ENCODE measurements at places on chromosomes 16 and 17.

- DNase-seq: no peak
These were observed 14.7 kb downstream of the PHB1 start for GRCh38 chr17:49399995-49400394.

DNA sequence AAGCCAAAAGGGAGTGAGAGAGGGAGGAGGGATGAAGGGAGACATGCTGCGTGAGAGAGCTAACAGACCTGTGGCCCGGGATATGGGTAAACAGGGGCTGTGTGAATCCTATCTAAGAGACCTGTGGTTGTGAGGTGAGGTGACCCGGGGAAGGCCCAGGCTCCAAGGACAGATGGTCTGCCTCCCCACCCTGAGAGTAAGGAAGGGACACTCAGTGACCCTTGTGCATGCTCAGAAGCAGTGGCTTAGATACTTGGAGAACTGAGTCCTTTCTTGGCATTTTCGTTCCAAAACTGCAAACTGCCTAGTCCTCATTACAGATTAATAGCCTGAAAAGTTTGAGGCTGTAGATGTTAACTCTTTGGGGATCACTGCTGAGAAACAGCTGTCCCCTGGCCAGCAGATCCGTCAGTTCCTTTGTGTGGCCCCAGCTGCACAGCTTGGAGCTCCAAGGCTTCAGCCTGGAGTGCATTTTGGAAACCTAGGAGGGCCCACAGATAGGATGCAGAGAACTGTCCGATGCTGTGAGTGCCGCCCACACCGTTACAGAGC, 121.6 kb downstream of the SMG6 start:
- DNase-seq: no peak

DNA sequence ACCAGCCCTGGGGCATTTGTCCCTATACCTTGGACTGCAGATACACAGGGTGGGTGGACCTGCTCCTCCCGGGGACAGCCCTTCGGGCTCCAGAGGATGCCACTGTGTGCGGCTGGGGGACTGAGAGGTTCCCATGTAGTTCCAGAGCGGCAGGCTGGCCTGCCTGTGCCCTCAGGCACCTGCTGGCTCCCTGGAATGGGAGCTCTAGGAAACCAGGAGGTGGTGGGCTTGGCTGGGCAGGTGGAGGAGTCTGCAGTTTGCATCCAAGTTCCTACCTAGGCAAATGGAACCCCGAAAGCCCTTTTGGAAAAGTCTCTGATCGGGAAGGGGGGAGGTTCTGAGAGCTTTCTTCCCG, 982 bp downstream of the DBNDD1 start:
- no peak for DNase-seq

GRCh38 chr17:57462007-57462579, 205.8 kb downstream of the MSI2 start:
- no peak for DNase-seq

- DNase-seq: no peak
These were observed 22.6 kb downstream of the MXRA7 start for GRCh38 chr17:76688165-76688622.

DNA sequence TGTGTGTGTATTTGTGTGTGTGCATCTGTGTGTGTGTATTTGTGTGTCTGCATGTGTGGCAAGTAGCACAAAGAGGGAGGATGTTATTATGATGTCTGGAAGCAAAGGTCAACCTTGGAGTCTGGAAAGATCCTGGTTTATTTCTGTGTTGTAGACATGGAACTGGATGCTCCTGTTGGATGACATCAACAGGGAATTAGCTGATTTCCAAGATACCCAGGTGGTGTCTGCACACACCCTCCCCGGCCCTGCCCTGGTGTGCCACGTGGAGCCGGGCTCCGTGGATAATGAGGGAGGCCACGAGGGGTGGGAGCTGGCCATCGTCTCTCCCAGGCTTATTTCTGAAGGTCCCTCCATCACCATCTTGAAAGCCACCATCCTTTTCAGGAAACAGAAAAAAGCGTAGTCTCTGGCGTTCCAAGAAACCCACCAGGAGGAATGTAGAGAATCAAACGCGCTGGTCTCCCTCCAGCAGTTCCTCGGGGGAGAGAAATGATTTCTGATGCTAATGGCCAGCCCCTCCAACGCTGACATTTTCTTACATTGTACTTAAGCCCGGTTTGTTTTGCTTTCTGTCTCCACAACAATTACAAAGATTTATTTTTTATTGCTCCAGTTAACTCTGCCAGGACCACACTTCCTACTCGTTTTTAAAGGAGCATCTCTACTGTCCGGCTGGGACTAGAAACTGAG, 93.3 kb downstream of the FOXL1 start:
- DNase-seq: no peak

- no peak for DNase-seq
These were observed 200.5 kb upstream of the NLRP1 start for GRCh38 chr17:5784791-5785190.

DNA sequence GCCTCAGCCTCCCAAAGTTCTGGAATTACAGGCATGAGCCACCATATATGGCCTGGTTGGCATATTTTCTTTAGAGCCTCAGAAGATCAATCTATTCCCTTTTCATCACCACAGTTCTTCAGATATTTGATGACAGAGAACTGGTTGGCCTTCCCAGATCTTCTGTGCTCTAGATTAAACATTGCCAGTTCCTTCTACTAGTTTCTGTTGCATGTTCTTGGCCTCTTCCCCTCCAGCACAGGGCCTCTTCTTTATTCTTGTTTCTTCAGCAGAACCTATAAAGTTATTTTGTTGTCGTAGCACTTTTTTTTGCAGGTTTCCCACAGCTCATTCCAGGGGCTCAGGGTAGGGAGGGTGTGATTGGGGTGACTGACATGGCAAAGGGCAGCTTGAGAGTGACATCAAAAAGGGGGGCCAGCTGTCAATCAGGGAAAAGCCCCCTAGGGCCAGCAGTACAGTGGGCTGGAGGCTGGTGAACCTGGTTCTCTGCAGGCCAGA, 9.3 kb downstream of the CHD9 start:
- DNase-seq: no peak

- no peak for DNase-seq
These were observed 77.0 kb downstream of the CACNG1 start for GRCh38 chr17:67121316-67121891.

DNA sequence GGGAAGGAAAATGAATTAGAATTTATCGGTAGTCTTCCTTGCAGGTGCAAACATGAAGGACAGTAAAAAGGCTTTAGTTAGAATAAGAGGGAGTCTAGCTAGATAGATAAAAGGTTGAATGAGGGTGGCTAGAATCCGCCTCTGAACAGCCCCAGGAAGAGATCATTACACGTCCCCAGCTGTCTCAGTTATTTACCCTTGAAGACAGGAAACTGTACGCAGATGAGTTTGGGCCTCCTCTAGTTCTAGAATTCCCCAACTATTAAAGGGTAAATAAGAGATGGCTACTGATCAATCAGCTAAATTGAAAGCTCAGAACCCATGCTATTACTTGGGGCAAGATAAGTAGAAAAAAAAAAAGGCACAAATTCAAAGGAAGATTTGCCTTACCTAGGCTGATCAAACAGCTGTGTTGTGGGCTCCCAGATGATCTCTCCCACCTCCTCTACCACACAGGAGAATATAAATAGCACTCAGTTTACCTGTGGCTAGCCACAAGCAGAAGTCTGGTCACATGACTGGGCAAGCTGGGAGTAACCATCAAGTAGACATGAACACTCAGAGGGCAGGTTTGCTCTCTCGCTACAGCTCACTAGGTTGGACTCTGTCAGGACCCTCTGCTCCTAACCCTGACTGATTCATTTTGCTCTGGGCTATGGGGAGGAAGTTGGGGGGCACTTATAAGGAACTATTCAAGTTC, 17.0 kb downstream of the FAM117A start:
- no peak for DNase-seq

GRCh38 chr17:55527540-55528118, 16.4 kb upstream of the SMIM36 start:
- no peak for DNase-seq

GRCh38 chr16:54931120-54932014, 702 bp downstream of the IRX5 start:
- DNase-seq: no peak

GRCh38 chr17:82230609-82231311, 1.9 kb downstream of the SLC16A3 start:
- DNase-seq: no peak

- DNase-seq: no peak
These were observed 176.2 kb upstream of the FOXF1 start for GRCh38 chr16:86334079-86334635.

GRCh38 chr17:74083321-74083720, 120.2 kb upstream of the RPL38 start:
- no peak for DNase-seq

DNA sequence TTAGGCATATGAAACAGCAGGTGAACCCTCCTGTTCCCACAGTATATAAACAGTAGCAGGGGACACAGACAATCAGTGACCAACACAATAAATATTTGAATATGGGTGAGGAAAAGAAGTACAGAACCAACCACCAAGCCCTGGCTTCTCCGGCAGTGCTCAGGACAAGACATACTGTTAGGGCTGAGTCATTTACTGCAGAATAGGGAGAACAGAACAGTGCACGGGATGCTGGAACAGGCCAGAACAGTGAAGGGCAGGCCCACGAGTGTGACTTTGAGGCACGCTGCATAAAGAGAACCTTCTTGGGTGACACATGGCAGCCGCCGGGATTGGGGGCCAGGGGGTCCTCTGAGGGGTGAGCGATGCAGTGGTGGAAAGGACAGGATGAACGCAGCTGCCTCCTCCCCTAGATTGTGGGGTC, 160.4 kb downstream of the CMIP start:
- DNase-seq: no peak

GRCh38 chr16:87201052-87201451, 116.1 kb downstream of the C16orf95 start:
- DNase-seq: no peak

DNA sequence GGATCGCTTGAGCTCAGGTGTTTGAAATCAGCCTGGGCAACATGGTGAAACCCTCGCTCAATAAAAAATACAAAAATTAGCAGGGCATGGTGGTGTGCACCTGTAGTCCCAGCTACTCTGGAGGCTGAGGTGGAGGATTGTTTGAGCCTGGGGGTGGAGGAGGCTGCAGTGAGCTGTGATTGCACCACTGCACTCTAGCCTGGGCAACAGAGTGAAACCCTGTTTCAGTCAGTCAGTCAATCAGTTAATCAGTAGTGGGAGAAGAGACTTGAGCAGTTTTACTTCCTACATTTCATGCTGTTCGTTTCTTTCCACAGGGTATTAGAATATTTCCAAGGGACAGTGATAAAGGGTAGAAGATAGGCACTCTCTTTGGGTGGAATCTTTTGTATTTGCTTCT, 8.8 kb downstream of the MAP3K3 start:
- no peak for DNase-seq

- DNase-seq: no peak
These were observed 21.2 kb downstream of the USP43 start for GRCh38 chr17:9666461-9667050.

DNA sequence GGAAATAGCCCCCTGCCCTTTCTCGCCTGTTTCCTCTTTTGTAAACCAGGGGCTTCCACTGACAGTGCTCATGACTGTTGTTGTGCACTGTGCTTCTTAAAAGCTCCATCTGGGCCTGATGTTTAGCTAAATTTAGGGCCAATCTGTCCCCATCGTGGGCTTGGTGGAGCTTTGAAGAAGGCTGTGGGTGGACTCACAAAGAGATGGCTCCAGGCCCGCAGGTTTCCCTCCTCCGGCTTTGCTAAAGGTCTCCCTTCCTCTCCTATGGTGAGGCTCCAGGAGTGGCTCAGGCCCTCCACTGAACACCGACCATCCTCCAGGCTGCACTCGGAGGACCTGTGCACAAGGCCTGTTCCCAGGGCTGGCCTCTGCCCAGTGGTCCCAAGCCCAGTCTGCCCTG, 30.2 kb upstream of the XPO6 start:
- no peak for DNase-seq

- no peak for DNase-seq
These were observed 68.4 kb downstream of the CMC2 start for GRCh38 chr16:80938004-80938878.

DNA sequence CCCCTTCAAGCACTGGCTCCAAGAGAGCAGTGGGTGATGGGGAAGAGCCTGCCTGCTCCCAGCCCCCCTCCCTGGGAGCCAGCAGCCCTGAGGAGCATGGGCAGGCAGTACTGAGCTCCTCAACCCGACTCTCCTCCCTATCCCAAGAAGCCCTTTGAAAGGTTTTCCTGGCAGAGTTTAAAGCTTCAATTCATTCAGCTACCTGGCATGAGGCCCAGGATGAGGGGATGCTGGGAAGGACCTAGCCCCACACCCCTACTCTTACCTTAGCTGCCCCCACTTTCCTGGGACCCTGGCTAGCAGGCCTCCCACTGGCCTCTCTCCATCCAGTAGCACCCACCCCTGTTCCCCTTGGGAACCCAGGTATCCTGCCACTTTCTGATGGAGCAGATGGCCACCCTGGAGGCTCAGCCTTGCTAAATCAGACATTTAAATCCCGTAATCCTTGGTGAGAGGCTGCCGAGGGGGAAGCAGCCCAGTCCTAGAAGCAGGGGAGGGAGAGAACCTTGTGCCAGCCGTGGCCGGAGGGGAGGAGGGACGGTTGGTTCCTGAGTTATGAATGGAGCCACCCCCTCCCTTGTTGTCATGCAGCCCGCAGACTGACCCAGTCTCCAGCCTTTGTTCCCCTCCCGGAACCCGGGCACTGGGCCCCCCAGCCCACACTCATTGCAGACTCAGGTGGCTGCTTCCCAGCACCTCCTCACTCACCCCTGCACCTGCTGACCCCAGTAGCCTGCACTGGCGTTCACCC, 17.1 kb downstream of the ATP1B2 start:
- DNase-seq: no peak

GRCh38 chr17:63421681-63422645, 24.1 kb downstream of the CYB561 start:
- no peak for DNase-seq

DNA sequence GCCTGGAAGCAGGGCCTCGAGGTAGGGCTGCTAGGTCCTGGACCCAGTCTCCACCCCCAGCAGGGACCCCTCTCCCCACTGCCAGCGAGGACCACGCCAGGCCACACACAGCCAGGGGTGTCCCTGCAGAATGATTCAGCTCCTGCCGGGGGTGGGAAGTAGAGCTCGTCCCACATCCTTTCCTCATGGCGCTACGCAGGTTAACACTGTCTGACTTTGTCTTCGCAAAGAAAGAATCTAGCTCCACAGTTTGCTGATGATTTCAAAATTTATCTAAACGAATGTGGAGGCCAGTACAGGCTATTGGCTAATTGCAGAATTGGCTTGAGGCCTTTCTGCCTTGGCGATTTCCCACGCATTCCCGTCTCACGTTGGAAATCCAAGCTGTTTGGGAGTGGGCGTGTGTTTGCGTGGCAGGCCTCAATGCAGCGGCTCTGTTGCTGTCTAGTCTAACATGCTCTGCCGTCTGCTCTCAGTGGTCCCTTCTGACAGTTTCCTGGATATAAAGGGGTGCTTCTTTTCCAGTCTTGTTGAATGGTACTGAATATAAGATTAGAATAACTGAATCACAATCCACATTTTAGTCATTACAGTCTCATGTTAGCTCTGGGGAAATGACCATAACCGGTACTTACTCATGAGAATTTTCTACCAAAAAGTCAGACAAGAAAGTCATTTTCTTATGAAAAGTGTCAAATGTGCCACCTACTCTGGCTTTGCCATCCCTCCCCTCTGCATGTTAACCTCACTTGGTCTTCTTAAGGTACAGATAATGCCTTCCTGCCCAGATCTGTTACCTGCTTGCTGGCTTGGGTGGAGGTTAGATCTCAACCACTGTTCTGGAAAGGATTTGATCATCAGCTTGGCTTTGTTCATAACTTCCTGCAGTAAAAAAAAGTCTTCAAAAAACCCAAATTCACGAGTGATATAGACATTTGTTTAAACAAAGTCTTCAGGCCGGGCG, 252.4 kb downstream of the NTN1 start:
- DNase-seq: no peak

- DNase-seq: peak; percentile 13
These were observed 36.5 kb downstream of the CPNE2 start for GRCh38 chr16:57128771-57129389.

- no peak for DNase-seq
These were observed 42.4 kb upstream of the SLC38A10 start for GRCh38 chr17:81337476-81337879.
